ENCODE measurements at places on chromosomes 6 and 20.

DNA sequence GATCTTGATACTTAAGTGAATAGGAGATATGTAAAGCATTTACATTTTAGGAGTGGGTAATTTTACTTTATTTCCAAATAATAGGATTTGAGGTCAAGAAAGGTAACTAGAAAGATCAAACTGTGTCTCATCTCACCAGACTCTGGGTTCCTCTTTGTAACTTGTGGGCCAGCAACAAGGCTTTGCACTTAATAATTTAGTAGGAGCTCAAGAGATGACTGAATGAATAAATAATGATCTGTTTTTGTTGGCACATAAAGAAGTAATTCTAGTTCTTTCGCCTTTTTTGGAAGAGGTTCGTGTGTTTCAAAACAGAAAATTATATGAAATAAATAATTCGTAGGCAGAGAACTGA is 67.4 kb upstream of the FABP7 start:
- DNase-seq, result no peak

DNA sequence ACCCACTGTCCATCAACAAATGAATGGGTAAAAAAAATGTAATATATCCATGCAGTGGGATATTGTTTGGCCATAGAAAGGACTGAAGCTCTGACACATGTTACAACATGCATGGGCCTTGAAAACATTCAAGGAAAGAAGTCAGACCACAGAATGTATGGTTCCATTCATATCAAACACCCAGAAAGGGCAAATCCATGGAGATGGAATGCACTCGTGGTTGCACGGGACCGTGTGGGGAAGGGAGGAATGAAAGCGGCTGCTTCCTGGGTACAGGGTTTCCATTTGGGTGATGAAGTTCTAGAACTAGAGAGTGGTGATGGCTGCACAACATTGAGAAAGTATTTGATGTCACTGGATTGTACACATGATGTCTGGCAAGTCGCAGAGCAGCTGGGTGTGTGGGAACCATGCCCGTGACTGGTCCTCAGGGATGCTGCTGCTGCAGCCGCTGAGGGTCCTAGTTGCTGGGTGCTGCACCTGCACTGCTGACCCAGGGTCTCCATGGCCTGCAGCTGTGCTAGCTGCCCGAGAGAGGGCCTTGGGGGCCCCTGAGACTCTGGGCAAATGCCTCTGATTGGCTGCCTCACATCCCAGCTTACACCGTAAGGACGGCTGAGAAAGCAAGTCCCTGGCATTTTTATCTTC is 220.3 kb downstream of the NRN1 start:
- DNase-seq, result no peak

- no peak for DNase-seq
Observed at GRCh38 chr6:130945401-130945919, 117.6 kb downstream of the EPB41L2 start.

- DNase-seq, result no peak
Observed at GRCh38 chr6:78533426-78533825, 333.9 kb upstream of the IRAK1BP1 start.

DNA sequence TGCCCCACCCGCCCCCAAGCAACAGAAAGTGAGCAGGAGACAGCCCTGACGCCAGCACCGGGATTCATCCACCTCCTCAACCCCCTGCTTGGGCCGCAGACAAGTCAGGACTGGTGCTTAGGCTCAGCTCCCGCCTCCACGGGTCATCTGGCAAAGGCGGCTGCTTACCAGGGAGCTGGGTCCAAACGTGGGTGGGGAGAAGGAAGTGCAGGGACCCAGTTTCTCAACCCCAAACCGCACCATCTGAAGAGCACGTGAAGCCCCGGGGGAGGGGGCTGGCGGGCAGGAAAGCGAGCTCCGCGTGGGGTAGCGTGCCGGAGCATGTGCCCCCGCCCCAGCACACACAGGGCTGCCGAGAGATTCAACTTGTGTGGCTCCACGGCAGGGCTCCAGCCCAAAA is 87.2 kb downstream of the BMP7 start:
- no peak for DNase-seq

GRCh38 chr20:6651016-6651415 is 116.5 kb upstream of the BMP2 start:
- DNase-seq, result no peak

DNA sequence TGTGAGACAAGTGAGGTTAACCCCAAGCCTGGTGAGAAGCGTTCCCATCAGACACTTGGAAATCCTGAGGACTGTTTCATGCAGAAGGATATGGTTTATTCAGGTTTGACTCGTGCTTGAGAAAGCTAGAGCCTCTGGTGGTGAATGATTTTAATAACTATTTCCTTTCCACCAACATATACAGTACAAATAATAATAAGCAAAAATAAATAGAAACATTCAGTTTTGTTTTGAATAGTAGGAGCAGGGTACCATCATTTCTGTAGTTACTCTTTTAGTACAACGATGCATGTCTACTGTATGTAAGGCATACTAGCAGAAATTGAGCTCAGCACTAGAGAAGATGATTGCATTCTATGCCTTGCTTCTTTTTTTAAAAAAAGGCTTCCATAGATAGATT is 33.5 kb downstream of the PLG start:
- DNase-seq, result peak; percentile 41

DNA sequence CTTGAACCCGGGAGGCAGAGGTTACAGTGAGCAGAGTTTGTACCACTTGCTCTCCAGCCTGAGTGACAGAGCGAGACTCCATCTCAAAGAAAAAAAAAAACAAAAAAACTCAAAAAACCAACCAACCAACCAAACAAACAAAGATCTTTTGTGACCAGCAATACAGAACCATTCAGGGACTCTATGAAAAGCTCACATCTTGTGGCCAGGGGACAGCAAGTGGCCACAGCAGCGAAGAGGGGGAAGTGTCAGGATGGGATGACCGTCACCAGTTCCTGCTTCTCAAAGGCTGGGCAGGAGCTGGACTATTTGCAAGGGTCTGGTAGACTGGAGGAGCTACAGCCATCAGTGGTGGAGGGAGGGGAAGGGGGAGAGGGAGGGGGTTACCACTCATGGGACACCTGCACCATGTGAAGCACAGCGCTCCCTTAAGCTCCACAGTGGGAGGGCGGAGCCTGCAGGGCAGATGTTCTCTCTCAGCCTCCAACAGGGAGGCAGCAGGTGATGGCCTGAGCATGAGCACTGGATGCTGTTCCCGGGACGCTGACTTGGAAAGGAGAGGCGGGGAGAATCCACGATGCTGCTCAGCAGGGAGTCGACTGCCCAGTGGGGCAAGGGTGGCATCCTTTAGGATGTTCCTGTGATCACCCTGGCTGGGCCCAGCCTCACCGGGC is 19.7 kb upstream of the ULBP3 start:
- no peak for DNase-seq

- no peak for DNase-seq
Observed at GRCh38 chr6:82237013-82237412, 10.5 kb downstream of the IBTK start.

DNA sequence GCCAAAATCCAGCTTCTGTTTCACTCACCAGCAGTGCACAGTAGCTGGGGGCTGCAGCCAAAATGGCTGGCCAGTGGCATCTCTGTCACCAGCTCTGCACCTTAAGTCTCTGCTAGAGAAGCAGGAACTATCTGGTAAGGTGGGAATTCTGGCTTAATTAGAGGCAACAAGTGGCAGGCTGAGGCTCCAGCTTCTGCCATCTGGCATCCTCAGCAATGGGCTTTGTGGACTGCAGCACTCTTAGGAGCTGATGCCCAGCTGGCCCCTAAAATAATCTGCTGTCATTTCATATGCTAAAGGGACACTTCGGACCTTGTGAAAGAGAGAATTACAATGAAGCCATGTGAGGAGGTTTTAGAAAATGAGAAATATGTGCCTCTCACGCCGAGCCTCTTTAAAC is 4.6 kb upstream of the CLDN20 start:
- DNase-seq, result no peak

- DNase-seq, result no peak
Observed at GRCh38 chr20:24987873-24988835, 4.4 kb downstream of the APMAP start.

DNA sequence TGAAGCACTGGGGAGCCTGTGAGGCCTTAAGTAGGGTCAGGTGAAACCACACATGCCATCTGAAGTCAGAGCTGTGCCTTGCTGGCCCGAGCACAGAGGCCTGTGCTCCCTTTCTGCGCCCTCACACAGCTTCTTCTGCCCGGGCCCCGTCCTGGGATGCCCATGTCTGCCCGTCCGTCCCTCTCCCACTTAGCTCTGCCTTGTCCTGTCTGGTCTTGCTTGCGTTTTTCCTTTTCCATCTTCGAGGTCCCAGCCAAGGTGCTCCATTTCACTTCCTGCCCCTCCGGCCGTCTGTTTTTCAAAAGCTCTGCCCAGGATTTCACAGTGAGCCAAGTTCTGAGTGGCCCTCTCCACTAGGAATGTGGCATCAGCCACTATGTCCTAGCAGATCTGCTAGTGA is 45.6 kb downstream of the PYGB start:
- no peak for DNase-seq

- no peak for DNase-seq
Observed at GRCh38 chr20:52493171-52493721, 301.7 kb upstream of the ZFP64 start.
